ENCODE measurements at places on chromosomes 12 and 14. TPM values are rescaled to one million over a fixed set of nuclear protein-coding genes. Genes with fewer than 3 reads are reported as not detected.

RGS6 gene
- total RNA-seq = not detected

PELI2 gene
- total RNA-seq = 0.84 TPM

LMNTD1 gene
- total RNA-seq = not detected

TMEM63C gene
- total RNA-seq = not detected

STAC3 gene
- 0.84 TPM for total RNA-seq

SPIC gene
- not detected for total RNA-seq

BICD1 gene
- total RNA-seq = 15.1 TPM

CDH24 gene
- total RNA-seq = 6.7 TPM

DPY19L2 gene
- total RNA-seq = 5.4 TPM

OR10P1 gene
- total RNA-seq = not detected

SYT10 gene
- total RNA-seq = not detected

NID2 gene
- 35.0 TPM for total RNA-seq

PTGER2 gene
- 1.6 TPM for total RNA-seq

LRRC9 gene
- not detected for total RNA-seq

FBXL14 gene
- 5.6 TPM for total RNA-seq

CD163L1 gene
- 15.9 TPM for total RNA-seq

OR6C65 gene
- total RNA-seq = not detected

PLA2G1B gene
- not detected for total RNA-seq

SLCO1B1 gene
- not detected for total RNA-seq

CCDC197 gene
- total RNA-seq = not detected

ARHGEF25 gene
- total RNA-seq = 11.5 TPM

SRRM4 gene
- total RNA-seq = not detected

ATL1 gene
- 0.96 TPM for total RNA-seq

RNF212B gene
- not detected for total RNA-seq

SERPINA3 gene
- total RNA-seq = 0.96 TPM

TAMALIN gene
- 0.20 TPM for total RNA-seq

NTN4 gene
- 1.4 TPM for total RNA-seq

HOXC12 gene
- total RNA-seq = not detected

CISTR gene
- not detected for total RNA-seq

PNMA1 gene
- total RNA-seq = 20.4 TPM

NGB gene
- not detected for total RNA-seq

GPR84 gene
- total RNA-seq = not detected

SOX5 gene
- 1.4 TPM for total RNA-seq

ASIC1 gene
- total RNA-seq = 0.24 TPM

TAS2R19 gene
- total RNA-seq = 0.24 TPM

FAM181A gene
- not detected for total RNA-seq

KCNC2 gene
- total RNA-seq = not detected

ENDOU gene
- total RNA-seq = not detected

SLIRP gene
- total RNA-seq = 292 TPM

CFAP251 gene
- 1.5 TPM for total RNA-seq

KLHDC1 gene
- total RNA-seq = 1.5 TPM

TOMM20L gene
- not detected for total RNA-seq

CCDC38 gene
- total RNA-seq = not detected

SLC17A8 gene
- not detected for total RNA-seq

ZDHHC22 gene
- total RNA-seq = not detected

SNAPC1 gene
- 37.4 TPM for total RNA-seq

AHSA1 gene
- total RNA-seq = 204 TPM

FGD4 gene
- 2.0 TPM for total RNA-seq

GPR162 gene
- 1.8 TPM for total RNA-seq

MANSC4 gene
- not detected for total RNA-seq

DBX2 gene
- not detected for total RNA-seq

PPP1R1A gene
- total RNA-seq = not detected

KRT82 gene
- not detected for total RNA-seq

FOXN4 gene
- total RNA-seq = not detected

AMIGO2 gene
- 22.9 TPM for total RNA-seq

REM2 gene
- 0.12 TPM for total RNA-seq

KIF26A gene
- not detected for total RNA-seq

TMEM229B gene
- total RNA-seq = 3.7 TPM
